ENCODE measurements at places on chromosomes 5 and 9.

- DNase-seq: no peak
Measured at GRCh38 chr5:160047423-160047822, 38.5 kb downstream of the TTC1 start.

DNA sequence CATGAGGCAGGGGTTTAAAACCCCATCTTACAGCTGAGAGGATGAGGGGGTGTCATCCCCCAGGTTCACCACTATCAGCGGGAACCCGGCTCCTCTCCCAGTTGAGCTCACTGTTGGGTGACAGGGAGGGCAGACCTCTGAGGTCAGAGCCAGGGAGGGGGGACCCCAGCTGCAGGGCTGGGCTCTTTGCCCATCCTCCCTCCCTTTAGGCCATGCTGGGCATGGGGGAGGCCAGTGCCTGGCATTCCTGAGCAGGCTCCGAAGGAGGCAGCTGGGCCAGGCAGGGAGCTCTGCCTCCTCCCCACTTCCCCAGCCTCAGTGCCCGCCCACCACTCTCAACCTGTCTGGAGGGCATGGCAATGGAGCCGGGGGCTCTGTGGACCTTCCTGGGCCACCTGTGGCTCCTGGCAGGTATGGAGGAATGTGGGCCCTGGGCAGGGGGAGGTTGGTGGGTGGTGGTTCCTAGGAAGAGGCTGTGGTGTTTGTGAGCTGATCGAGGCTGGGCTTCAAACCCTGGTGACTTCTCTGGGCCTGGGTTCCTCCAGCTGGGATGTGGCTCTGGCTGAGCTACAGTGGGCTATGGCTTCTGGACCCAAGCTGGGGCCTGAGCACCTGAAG is 12.6 kb downstream of the CRB2 start:
- no peak for DNase-seq

- DNase-seq: no peak
Measured at GRCh38 chr5:147874910-147875367, 3.6 kb upstream of the SCGB3A2 start.

DNA sequence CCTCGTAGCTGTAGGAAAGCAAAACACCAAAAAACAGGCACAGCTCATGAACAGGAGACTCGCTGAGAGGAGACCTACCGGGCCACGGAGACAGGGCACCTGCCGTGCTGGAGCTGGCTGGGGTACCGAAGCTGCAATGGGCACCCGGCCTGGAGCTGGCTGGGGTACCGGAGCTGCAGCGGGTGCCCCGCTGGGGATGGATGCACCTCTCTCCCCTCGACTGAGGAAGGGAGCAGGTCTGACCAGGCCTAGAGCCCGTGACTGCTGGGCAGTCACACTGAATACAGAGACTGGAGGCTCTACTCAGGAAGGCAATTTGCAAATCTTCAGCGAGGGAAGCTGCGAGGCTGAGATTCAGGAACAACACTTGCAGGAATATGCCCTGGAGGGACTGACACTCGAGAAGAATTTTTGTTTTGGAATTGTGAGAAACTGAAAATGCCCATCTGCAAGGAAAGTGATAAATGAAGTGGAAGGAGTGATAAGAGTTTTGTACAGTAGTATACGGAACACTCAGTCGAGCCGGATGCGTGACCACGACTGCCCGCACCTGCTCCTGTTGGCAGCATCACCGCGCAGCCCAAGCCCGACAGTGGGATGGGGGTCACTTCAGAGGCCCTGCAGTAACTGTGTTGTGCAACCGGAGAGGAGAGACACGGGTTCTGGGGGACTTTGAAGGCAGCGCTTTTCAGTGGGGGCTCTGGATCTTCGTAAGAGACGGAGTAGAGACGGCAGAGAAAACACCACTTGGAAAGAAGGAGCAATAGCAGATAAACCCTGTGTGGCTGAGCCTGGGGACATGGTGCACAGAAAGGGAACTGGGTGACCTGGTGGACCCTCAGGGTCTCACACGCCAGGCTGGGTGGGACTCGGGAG is 27.9 kb upstream of the LPCAT1 start:
- no peak for DNase-seq

- DNase-seq: no peak
Measured at GRCh38 chr5:83494087-83494620, 22.6 kb downstream of the VCAN start.

DNA sequence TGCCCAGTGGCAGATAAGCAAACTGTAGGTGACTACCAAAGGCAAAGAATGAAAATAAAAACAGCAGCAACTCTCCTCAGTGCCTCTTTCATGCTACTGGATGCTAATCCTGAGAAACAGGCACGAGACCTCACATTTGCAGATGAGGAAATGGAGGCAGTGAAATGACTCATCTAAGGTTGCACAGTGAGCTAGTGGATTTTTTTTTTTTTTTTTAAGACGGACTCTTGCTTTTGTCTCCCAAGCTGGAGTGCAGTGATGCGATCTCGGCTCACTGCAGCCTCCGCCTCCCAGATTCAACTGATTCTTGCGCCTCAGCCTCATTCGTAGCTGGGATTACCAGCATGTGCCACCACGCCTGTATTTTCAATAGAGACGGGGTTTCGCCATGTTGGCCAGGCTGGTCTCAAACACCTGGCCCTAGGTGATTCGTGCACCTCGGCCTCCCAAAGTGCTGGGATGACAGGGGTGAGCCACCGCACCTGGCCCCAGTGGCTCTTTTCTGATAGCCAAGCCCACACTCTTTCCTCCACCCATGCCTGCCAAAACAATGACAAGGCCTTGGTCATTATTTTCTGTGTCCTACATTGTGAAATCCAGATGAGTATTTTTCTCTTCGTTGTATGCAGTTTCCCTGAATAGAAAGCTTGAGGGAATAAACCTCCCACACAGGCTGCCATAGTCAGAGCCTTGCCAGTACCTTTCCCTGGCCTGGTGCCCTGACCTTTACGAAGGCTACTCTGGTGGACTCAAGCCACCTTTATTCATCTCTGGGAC is 19.2 kb downstream of the DOCK2 start:
- DNase-seq: no peak

DNA sequence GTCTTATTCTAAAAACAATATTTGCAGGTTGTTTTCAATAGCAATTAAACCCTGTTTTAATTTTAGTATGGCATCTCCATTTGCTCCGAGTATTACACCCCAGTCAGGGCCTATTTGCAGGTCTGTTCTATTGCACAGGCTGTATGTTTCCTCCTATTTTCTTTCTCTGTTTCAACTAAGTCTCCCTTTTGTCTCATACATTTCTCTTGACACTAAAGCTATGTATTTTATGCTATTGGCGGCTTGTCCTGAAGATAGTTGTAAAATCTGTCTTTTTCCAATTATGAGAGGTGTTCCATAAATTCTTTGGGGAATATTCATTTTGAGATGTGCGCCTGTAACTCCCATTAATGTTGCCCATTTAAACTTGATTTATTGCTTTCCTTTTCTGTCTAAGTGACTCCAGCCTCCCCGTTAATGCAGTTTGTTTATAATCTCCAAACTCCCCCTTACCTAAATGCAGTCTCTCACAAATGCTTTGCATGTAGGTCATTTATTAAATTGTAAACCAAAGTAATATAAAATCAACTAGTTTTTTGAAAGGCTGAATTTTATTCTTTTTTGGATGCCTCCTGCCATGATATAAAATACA is 262.4 kb downstream of the CDH12 start:
- no peak for DNase-seq

DNA sequence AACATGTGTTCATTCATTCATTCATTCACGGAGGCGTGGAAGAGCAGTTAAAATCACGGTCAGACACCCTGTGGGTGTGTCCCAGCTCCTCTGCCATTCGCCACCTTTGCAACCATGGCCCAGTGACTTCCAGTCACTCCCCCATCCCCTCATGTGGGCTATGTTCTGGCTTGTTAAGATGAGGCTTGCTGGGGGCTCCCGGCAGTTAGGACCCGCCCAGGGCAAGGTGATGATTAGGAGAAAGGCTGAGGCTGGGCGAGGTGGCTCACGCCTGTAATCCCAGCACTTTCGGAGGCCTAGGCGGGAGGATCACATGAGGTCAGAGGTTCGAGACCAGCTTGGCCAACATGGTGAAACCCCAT is 24.9 kb upstream of the PTGES start:
- no peak for DNase-seq

DNA sequence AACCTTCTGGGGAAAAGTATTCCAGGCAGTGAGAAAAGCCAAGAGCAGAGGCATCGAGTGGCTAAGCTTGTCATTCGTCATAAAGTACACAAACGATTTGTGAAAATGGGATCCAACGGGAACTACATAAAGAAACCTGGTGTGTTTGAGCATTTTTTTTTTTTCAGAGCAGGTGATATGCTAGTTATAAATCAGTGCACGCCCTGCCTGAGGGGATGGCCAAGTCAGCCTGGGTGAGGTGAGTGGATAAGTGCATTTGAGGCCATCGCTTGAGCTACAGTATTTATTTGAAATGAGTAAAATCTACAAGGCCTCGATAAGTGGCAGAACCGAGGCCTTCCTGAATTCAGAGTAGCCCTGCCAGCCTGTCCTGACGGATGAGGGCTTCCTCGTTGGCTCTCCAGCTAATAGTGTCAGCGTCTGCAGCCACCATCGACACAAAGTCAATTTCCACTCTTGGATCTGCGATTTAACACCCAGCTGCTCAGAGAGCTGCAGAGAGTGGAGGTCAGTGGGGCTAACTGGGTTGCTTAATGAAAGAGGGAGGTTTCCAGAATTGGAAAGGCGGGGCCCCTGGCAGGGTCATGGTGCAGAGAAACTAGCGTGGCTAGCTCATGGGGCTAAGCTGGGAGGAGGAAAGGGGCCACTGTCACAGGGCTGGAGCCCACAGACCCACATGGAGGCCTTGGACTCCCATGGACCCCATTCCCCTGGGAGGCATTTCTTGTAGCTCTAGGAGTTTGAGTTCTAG is 27.3 kb downstream of the PPARGC1B start:
- DNase-seq: no peak

GRCh38 chr5:16666883-16667398 is 50.1 kb upstream of the RETREG1 start:
- no peak for DNase-seq

DNA sequence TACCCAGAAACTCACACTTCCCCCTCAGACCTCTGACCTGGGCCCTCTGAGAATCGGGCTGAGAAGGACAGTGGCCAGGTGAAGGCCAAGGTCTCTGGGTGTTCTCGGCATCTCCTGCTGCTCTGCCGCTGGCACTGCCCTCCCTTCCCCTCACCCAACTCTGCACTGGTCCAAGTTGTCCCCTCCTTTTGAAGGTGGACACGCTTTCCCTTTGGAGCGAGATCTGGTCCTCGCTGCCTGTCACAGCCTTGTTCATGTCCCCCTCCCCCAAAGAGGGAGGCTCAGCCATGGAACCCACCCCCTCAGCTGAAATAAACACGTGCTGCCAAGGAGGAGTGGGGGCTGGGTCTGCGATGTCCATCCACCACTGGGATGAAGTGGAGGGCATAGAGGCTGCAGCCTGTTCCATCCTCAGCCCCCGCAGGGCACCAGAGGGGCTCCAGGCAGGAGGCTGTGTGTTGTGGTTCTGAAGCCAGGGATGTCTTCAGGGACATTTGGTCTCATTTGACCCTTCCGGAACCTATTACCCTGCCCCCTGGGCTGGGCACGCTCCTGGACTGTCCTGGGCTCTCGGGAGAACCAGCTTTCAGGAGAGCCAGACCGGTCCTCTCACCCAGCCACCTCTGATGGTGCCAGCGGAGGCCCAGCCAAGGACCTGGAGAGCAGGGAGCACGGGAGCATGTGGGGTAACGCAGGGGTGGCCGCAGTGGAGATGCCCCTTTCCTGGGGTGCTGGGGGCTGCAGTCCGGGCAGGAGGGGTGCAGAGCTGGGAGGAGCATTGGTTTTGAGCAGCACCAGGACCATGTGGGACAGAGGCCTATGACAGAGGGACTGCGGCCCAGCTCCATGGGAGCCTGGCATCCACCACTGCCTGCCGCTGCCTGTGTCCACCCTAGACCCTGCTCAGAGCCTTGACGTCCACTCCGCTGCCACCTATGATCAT is 4.7 kb upstream of the LCN2 start:
- no peak for DNase-seq

- DNase-seq: no peak
Measured at GRCh38 chr5:151036556-151036955, 16.2 kb downstream of the GPX3 start.

- DNase-seq: peak; percentile 25
Measured at GRCh38 chr5:17004441-17005106, 68.5 kb upstream of the MYO10 start.

GRCh38 chr9:73402081-73403028 is 250.7 kb downstream of the ANXA1 start:
- no peak for DNase-seq

DNA sequence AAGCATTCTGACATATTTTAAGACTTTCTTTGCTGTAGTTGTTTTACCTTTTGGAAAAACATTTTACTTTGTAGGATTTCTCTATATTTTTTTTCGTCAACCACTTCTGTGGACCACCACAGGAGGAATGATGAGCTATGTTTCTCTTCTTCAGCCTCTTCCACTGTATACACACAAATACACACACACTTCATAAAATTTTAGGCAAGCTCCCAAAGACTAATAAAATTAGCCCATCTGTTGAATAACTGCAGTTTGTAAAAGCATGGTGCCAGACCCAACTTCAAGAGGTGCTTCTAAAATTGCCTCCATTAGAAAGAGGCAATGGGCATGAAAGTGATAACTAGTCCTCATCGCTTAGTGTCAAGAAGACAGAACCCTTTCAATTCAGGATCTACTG is 4.1 kb upstream of the CEP120 start:
- no peak for DNase-seq

GRCh38 chr5:143685246-143685815 is 126.6 kb upstream of the HMHB1 start:
- DNase-seq: peak; percentile 25

DNA sequence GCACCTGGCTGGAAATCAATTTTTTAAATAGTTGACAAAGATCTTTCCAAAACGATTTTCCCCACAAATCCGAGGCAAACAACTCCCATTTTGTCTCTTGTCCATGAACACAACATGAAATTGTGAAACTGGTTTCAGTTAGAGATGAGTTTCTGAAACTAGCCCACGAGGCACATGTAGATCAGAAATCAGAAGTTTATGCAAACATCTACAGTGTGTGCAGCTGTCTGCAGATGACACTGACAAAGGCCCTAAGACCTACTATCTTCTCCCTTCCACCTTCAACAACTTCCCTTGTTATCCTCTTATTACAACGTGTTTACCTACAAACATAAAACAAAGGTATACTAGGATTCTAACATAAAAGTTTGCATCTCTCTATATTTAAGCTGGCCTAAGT is 183.3 kb downstream of the DIRAS2 start:
- no peak for DNase-seq

GRCh38 chr9:125522328-125522725 is 184.7 kb downstream of the MAPKAP1 start:
- peak; percentile 74 for DNase-seq

DNA sequence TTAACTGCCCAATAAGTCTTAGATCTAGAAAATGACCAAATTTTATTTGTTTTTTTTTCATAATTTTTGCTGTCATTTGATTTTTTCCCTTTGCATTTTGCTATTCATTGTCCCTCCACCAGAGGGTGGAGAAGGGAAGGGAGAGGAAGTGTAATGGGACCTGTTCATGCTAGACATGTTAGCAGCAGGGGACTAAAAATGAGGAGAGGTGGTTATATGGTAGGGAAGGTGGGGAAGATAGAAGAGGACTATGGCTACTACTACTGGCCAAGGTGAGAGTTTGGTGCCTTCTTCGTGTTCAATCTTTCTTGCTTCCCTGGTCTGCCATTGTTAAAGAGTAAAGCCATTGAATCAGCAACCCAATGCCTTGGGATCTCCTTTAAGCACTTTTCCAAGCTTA is 6.4 kb downstream of the GRIA1 start:
- DNase-seq: peak; percentile 38
